ENCODE measurements at places on chromosomes 12 and 14. TPM values are rescaled to one million over a fixed set of nuclear protein-coding genes. Genes with fewer than 3 reads are reported as not detected.

Gene CACNA2D4
- total RNA-seq = not detected

GRCh38 chr14:84453307-84453950 is 1076.5 kb upstream of the FLRT2 start:
- DNase-seq = no peak

Gene CEBPE
- total RNA-seq = not detected

GRCh38 chr12:7092229-7092985 is at the start of gene C1R:
Gene C1R, minus strand, starts transcription at chr12:7092445. Its CDS starts 57 bp downstream, at chr12:7092388.
- DNase-seq = peak; percentile 73

- no peak for DNase-seq
These were observed 36.8 kb upstream of the SGPP1 start for GRCh38 chr14:63764620-63765139.

DNA sequence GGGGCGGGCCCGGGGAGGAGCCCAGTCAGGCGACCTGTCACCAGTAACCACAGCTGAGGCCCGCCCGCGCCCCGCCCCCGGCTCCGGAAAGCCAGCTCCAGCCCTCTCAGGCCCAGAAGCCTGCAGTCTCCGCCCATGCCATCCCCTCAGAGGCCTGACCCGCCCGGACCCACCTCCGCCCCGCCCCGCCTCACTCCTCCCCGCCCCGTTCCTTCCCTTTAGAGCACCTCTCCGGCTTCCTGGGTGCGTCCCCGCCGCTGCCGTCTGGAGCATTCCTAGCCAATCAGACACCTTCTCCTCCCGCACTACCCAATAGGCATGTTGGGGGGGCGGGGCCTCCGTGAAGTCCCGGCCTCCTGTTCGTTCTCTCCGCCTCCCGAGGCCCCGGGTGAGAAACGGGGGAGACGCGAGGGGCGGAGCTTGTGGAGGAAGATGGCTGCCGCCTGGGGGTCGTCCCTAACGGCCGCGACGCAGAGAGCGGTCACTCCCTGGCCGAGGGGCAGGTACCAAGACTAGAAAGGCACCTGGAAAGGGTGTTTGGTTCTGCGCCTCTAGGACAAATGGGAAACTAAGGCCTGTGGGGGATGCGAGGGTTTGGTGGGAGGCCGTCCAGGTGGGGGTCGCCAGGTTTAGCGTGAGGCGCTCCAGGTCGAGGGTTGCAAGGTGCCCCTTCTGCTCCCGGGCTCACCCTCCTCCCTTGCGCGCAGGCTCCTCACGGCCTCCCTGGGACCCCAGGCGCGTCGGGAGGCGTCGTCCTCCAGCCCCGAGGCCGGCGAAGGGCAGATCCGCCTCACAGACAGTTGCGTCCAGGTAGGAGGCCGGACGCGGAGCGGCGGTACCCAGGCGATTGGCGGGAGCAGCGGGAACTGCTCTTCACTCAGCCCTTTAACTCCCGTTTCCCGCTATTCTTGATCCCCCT is at the start of gene ISCA2:
Gene ISCA2, plus strand, starts transcription at position 423 of the 919 bp plus-strand sequence. Its CDS starts 10 bp downstream, at position 433.
- peak; percentile 99 for DNase-seq

DNA sequence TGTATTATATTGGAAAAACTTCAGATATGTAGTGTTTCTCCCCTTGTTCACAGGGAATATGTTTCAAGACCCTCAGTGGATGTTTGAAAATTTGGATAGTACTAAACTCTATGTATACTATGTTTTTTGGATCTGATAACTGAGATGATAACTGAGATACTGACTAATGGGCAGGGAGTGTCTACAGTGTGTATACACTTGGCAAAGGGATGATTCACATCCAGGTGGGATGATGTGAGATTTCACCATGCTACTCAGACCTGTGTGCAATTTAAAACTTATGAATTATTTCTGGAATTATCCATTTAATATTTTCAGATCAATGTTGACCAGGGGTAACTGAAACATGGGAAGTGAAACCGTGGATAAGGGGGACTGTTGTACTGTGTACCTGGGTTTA is 13.8 kb downstream of the RAD51B start:
- DNase-seq = no peak

DNA sequence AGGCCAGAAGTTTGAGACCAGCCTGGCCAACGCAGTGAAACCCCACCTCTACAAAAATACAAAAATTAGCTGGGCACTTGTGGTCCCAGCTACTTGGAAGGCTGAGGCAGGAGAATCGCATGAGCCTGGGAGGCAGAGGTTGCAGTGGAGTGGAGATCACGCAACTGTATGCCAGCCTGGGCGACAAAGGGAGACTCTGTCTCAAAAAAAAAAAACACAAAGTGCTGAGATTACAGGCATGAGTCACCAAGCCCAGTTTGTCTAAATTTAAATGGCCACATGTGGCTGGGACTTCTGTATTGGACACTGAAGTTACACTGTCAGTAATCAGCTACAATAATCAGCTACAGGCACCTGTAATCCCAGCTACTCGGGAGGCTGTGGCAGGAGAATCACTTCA is 100.9 kb upstream of the AEBP2 start:
- no peak for DNase-seq

Gene CIT
- 20.8 TPM for total RNA-seq

GRCh38 chr12:24814379-24815113 is 134.4 kb downstream of the BCAT1 start:
- DNase-seq = no peak

DNA sequence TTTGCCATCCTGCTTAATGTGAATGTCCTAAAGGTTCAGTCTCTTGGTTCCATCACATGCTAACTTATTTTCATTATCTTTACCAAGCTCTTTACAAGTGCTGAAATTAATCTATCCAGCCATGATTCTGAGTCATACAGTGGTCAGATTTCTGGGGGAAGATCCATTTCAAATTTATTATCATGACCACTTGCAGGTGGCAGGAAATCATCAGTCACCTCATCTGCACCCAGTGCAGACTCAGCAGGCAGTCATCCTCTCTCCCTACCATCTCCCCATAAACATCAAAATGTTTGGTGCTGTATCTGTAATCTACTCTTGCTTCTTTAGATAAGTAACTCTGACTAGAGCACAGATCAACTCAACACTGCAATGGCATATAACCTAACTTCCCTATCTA is 23.5 kb downstream of the ATG14 start:
- no peak for DNase-seq

Data from glutamatergic neuron (in vitro differentiated cells).